ENCODE measurements at places on chromosomes 12 and 14.
A peak's percentile ranks its signal among the peaks of the same experiment; 100 is the strongest.

DNA sequence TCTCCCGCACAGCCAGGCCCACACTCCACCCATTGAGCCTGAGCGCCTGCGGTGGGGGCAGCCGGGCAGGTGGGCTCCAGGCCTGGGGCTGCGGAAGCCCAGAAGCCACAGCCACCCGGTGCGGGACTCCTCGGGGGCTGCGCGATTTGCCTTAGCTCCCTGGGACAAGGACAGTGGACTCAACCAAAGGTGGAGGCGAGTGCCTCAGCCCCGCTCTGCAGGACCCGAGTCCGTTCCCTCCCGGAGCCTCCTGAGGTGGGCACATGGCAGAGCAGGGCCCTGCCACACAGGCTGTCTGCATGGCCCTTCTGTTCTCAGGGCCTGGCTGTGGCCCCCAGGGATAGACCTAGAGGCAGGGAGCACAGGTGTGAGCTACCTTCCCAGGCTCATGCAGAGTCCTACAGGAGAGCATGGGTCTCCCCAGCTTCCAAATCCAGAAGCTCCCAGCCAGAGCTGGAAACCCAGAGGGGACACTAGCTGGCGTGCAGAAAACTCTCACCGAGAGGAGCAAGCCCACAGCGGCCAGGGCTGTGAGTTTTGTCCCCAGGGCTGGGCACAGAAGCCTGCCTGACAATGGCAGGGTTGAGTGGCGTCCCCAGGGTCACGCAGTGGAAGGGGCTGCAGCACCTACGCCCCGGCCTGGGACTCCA lies 22.2 kb upstream of the LRTM2 start:
- DNase-seq = no peak

DNA sequence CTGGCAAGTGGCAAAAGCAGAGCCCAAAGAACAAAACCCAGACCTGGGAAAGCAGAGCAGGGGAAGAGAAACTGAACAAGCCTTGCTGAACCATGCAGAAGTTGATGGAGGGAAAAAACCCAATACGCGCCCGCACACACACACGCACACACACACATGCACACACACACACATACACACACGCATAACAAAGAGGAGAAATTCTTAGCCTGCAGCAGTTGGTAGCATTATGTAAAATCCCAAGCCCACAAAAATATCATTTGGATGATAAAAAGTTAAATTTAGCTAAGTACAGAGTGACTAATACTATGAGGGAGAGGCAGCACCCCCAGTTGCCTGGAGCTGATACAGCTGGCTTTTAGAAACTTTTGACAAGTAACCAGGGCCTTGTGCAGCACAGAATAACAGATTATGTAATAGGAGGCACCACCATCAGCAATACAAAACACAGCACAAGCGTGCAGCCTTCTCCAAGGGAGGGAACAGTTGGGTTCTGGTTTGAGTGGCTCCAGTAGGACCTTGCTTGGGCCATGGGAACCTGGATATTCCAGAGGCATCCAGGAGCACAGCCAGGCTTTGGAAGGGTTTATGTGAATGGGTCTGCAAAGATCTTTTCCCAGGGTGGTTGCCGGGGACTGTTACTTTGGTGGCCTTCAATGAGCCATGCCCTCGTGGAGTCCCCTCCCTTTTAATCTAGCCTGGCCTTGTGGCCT lies 35.3 kb downstream of the PITPNM2 start:
- peak; percentile 51 for DNase-seq

DNA sequence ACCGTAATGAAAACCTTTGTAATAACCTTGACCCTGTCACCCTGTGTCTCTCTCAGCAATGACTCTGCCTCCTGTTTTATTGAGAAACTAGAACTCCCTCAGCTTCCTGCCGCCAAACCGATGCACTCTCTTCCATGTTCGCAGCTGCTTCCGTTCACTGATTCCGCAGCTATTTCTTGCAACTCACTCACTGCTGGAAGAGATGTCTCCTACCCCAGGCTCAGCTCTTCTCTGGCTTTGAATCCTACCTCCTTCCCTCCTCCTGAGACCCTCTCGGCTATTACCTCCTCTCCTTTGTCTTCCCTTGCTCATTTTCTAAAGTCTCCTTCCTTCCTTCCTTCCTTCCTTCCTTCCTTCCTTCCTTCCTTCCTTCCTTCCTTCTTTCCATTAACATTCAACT lies 71.0 kb downstream of the ESRRB start:
- no peak for DNase-seq

- peak; percentile 52 for DNase-seq
Observed at GRCh38 chr12:57276935-57277563, 26.1 kb upstream of the STAC3 start.

- DNase-seq = no peak
Observed at GRCh38 chr14:56040121-56040520, 78.1 kb upstream of the PELI2 start.

- peak; percentile 55 for DNase-seq
Observed at GRCh38 chr12:71799106-71799505, 40.5 kb upstream of the TBC1D15 start.

DNA sequence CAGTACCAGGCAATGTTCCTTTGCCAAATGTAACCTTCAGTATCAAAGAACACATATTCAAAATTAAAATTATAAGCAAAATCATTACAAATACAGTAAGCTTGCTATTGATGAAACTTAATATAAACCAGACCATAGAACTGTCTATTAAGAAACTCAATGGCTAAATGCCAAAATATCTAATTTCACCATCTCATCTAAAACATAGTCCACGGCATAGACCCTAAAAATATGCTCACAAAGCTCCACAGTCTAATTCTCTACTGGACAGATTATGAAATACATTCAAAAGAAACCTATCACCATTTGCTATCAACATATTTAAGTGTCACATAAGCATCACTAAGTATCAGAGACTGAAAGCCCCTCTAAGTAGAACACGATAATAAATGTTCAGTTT lies 25.2 kb downstream of the DUSP16 start:
- DNase-seq = no peak

DNA sequence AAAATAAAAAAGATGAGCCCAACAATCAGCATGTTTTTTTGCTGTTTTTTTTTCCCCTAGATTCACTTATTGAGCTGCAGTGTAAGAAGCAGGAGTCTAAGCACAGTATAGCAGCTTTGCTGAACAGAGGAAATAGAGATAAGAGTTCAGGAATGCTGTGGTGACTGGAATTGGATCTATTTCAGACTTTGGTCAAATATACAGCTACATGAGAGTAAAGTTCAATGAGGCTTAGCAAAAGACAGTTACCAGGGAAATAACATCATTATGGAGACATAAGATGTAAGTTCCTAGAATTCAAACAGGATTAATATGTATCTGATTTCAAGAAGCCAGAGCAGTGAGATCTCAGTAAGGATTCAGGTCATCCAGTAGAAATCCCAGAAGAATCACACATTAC lies 613.0 kb downstream of the RPS29 start:
- no peak for DNase-seq

DNA sequence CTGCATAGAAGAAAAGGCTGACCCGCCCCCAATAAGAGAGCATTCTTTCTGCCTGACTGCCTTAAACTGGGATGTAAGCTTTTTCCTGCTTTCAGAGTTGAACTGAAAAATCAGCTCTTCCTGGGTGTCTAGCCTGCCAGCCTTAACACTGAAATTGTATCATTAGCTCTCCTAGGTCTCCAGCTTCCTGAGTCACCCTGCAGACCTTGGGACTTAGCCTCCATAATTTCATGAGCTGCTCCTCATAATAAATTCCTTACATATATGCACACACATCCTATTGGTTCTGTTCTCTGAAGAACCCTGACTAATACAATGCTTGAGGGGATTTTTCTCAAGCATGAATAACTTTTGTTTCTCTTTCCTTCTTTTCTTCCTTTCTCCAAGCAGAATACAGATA lies 76.4 kb upstream of the FAR2 start:
- DNase-seq = peak; percentile 93
